ENCODE measurements at places on chromosomes 3 and 15.
A peak's percentile ranks its signal among the peaks of the same experiment; 100 is the strongest.

GRCh38 chr15:48416301-48416700, 85.1 kb downstream of the DUT start:
- DNase-seq, result peak; percentile 56

DNA sequence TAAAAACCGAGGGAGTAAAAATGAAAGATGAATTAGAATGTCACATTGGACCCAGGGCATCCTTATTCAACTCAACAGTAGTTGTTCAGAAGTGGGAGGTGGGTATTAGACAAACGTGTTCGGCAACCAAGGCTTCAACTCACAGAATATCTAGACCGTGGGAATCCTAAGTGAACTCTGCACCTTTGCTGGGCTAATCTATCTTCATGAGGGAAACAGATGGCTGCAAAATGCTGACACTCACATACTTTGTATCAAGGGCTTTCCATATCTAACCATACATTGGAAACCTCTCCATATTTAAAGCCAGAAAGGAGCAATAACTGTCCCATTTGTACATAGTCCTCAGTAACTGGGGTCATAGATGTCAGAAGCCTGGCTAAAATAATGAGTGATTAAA, 20.9 kb downstream of the PLSCR1 start:
- no peak for DNase-seq

- no peak for DNase-seq
Measured at GRCh38 chr3:28018925-28019718, 222.3 kb upstream of the CMC1 start.

GRCh38 chr3:94671078-94671477, 608.2 kb downstream of the NSUN3 start:
- DNase-seq, result no peak

DNA sequence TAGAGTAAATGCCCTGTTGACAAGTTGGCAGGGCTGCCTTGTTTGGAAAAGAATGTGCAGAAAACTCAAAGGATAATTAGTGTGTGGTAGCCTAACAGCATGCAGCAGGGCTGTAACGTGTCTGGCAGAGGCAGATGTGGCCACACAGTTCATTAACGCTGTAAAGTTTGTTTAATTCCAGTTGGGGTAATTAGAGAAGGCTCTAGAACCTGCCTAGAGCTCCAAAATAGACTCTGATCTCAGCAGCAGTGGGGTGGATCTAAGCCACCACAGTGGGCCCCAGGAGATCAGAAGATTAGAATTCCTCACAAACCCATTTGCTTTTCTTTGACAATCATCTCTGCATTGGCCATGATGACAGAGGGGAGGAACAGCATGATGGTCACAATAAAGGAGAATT, 65.1 kb upstream of the LEKR1 start:
- DNase-seq, result no peak

Measured in fibroblast of upper back skin (primary cell).